ENCODE measurements at places on chromosomes 4 and X. TPM values are rescaled to one million over a fixed set of nuclear protein-coding genes. Genes with fewer than 3 reads are reported as not detected.

WNK3 gene
- total RNA-seq: 12.5 TPM

CLCN3 gene
- 41.2 TPM for total RNA-seq

CFI gene
- total RNA-seq: 162 TPM

IL13RA2 gene
- total RNA-seq: 0.17 TPM

ADH1A gene
- 39.0 TPM for total RNA-seq

TEX13B gene
- total RNA-seq: not detected

FRMD7 gene
- total RNA-seq: not detected

NUP54 gene
- total RNA-seq: 40.9 TPM

HS3ST1 gene
- 1.7 TPM for total RNA-seq

RNF150 gene
- total RNA-seq: 9.2 TPM

SHROOM3 gene
- total RNA-seq: 58.8 TPM

NAA11 gene
- not detected for total RNA-seq

AFM gene
- 70.0 TPM for total RNA-seq
